Posterior cingulate gyrus (tissue), 11 donors: ENCODE measurements at places on chromosomes 3 and 15.

GRCh38 chr3:153626158-153626557, 464.1 kb downstream of the RAP2B start:
- DNase-seq = no peak

DNA sequence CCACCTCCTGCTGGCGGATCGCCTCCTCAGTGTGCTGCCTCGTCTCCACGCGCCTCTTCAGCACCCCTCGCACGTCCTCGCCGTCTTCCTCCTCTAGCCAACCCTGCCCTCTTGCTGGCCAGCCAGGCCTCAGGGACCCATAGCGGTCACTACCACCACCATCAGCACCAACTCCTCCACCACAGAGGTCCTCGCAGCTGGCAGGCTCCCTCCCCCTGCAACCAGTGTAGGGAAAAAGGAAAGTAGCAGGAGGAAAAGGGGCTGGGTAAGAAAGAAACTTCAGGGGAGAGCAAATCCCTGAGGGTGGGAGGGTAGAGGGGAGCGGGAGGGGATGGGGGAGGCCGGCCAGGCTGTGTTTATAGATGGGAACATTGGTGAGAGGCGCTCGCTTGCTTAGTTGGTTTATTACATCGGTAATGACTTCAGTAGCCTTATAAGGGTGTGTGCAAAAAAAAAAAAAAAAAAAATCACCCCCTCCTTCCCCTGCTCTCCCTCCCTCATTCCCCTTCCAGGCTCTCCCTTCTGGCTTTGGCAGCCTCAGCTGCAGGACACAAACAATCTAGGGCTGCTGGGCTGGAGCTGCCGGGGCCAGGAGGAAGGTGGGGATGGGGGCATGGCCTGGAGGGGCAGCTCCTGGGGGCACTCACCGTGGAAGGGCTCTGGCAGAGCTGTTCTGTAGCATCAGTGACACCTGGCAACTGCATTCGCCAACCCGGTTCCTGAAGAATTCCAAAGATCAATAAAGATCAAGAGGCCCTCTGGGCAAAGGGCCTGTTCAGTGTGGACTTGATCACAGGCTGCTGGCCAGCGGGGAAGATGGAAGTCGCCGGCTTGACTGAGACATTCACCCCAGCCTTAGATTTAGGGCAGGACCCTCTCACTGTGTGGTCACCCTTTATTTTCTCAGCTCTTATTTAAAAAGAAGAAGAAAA, 116.2 kb upstream of the HACD2 start:
- DNase-seq = no peak

DNA sequence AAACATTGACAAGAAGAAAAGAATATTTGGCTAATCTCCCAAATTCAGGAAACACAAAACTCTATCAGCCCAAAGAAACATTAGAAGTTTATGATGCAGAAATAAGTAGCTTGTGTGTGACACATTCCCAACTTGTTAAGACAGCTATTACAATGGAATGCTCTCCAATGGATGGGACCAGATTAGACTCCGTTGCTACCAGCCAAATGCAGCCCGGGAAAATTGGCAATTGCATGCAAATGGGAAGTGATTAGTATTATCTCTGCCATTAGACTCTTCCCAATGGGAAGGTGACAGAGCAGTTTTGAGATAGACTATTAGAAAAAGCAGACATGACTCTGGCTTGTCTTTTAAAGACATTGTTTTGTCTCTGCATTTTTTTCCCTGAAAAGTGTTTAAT, 37.4 kb upstream of the KCNMB2 start:
- no peak for DNase-seq

GRCh38 chr3:172148702-172149565, 109.6 kb downstream of the FNDC3B start:
- DNase-seq = no peak

DNA sequence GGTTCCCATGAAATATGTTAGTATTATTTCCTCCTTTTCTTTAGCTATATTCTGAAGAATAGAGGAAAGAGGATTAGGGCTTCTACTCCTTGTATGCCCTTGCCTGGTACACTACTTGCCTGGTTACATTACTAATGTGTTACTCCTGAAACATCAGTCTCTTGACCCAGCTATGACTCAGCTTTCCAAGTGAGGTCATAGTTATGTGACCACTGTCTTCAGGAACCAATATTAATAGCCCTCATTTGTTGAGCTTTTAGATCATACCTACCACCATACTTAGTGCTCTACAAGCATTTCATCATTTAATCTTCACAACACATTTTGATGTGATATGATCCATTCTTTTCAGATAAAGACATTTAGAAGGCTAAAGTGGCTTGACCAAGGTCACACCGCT, 60.3 kb downstream of the CMSS1 start:
- no peak for DNase-seq

GRCh38 chr3:168157099-168157700, 61.5 kb upstream of the GOLIM4 start:
- DNase-seq = no peak

GRCh38 chr15:33242669-33243191, 48.2 kb upstream of the FMN1 start:
- DNase-seq = no peak

GRCh38 chr3:159532577-159532976, 456.1 kb upstream of the IL12A start:
- DNase-seq = no peak

- DNase-seq = no peak
Observed at GRCh38 chr15:39079296-39079847, 501.5 kb upstream of the THBS1 start.
